ENCODE measurements at places on chromosomes 7 and 10.

DNA sequence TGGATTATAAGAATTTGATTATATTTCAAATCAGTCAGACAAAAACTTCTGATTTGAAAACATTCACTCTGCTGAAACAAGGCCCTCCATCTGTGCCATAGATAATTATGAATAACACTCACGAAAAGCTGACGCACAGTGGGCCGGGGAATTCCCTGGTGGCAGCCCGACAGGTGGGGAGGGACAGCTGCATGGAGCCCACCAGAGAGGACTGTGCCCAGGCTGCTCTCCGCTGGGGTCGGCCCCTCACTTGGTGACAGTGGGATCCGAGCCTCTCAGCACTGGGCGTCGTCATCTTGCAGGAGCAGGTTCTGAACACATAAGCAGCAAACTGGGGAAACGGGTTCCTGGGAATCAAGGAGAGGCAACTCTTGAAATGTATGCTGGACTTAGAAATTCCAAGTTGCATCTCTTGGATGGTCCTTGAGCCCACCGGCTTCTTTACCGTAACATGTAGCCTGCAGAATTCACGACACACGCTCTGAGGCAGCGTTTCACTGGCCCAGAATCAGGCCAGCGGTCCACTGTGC lies 41.4 kb downstream of the AFAP1L2 start:
- DNase-seq = no peak

GRCh38 chr10:130802301-130802700 lies 509.2 kb downstream of the TCERG1L start:
- no peak for DNase-seq

DNA sequence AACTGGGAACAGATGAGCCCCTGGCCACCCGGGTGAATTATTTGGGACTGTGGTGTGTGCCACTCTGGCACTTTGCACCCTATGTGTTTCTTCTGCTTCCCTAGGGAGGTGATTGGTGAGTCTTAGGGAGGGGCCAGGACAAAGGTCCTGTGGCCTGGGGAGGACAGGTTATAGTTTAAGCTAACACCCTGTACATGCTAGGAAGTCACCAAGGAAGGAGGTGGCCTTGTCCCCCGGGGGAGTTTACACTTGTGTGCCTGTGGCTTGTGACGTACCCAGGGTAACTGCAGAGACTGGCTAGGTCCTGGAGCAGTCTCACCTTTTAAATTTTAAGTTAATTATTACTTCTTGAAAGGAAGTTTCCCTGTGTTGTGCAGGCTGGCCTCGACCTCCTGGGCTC lies 196.2 kb downstream of the BAMBI start:
- DNase-seq = peak; percentile 47

DNA sequence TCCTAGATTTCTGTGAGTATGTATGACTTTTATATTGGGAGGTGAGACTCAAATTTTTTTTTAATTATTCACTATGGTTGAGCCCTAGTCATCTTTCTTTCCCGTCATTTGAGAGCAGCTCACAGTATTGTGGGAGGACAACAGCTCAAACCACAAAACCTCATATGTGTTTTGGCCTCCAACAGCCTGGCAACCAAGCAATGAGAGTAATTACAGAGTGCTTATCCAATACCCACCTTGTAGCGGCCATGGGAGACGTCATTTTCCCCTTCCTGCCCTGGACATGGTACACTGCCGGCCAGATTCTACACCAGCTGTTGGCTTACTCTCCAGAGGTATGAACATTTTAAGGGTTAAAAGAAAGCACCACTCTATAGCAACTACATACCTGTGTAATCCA lies 49.1 kb downstream of the DOCK4 start:
- DNase-seq = no peak

DNA sequence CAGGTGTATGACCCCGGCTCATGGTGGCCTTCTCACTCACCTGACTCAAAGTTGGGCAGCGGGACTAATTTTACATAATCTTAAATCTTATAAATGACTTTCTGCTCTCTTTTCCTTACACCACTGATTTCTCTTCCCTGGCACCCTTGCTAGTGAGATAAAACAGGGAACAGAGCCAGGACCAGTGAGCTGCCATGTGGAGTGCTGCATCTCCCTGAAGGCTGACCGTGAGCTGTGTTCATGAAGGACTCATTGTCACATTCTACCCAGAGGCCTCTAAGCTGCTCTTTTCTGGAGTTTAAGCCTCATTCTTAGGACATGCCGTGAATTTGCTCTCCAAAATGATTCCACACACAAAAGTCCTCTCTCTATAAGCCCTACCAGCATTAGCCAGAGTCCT lies 762.3 kb downstream of the AUTS2 start:
- DNase-seq = no peak

- peak; percentile 72 for DNase-seq
Measured at GRCh38 chr7:102426268-102427018, 6.9 kb upstream of the ORAI2 start.

DNA sequence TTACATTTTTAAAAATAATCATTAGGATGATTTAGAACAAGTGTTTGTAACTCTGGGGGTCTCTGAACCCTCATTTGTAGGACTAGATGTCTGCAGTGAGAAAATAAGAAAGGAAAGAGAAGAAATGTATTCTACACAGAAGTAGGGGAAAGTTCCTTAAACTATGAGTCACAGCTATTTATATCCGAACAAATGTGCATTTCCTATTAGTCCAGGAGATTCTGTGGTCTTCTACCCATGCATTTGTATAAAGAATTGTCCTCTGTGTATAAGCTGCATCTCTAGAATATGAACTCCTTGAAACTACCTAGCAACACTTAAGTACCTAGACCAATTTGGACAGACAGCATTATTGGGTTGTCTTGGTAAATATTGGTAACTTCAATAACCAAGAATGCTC lies 15.9 kb upstream of the CD36 start:
- DNase-seq = no peak

DNA sequence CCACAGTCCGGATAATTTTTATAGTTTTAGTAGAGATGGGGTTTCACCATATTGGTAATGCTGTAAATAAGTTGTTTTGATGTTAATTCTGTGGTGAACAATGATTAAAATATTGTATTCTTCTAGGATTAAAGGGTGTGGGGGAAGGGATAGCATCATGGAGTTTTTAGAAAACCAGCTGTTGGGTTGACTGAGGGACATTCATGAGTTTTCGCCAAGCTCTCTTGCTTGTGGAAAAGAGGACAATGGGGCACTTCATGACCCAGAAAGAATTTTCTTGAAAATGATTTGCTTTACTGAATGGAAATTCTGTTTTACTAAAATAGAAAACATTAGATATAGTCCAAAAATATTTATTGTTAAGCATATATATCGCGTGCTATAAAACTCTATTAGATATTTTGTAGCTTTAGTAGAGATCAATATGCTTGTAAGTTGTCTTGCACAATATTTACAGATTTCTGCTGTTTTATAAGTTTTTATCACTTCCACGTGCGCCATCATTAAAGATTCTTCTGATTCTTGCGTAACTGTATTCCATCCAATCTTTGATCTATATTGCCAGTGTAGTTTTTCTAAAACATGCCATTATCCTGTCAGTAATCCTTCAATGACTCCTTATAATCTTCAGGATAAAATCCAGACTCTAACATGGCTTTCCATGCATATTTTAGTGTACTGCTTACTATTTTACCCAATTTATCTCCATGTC lies 41.8 kb downstream of the LCOR start:
- DNase-seq = no peak

DNA sequence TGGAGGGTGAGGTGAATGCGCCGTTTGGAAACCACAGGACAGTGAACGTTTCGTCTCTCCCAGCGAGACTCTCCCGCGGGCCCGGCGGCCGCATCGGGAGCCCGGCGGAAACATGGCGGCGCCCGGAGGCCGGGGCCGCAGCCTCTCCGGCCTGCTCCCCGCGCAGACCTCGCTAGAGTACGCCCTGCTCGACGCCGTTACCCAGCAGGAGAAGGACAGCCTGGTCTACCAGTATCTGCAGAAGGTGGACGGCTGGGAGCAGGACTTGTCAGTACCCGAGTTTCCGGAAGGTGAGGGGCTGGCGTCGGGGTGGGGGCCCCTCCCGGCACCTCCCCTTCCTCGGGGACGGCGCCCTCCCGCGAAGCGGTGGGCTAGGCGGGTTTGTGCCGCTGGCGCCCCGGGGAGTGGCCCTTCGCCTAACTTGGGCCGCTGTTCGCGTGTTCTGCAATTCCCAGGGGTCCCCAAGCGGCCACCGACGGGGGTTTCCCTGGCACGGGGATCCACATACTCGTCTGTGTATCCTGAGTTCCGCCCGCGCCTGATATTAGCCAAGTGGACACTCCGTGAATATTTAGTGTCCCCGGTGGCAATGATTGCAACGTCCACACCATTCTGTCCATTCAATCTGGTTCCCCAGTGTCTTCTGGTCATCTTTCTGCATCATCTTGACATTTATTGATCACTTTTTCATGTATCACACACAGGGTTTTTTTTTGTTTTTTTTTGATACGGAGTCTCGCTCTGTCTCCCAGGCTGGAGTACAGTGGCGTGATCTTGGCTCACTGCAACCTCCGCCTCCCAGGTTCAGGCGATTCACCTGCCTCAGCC lies 514 bp downstream of the NHLRC2 start:
- DNase-seq = peak; percentile 52

GRCh38 chr10:116848944-116849247 lies 403 bp upstream of the ENO4 start:
- no peak for DNase-seq

- no peak for DNase-seq
Measured at GRCh38 chr7:31096877-31097258, 44.8 kb downstream of the ADCYAP1R1 start.

DNA sequence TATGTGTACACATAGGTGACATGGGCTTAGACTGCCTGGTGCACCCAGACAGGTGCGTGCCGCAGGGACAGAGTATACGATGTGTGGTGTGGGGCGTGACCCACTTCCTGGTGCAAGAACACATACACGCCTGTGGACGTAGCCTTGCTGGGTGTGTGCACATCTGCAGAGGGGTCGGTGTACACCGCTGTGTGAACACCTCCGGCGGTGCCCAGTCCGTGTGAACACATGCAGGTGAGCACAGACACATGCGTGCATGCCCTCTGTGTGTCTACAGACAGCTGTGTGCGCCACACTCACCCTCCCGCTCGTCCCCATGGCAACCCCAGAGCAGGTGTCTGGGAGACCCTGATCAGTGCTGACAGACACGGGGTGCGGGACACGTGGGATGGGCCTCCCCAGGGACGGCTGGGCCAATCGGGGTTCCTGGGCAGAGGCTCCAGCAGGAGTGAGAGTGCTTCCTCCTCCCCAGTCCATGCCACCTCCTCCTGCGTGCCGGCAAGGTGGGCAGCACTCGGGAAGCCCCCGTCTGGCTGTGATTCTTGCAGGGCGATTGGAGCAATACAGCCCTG lies 23.4 kb downstream of the ELFN1 start:
- no peak for DNase-seq

DNA sequence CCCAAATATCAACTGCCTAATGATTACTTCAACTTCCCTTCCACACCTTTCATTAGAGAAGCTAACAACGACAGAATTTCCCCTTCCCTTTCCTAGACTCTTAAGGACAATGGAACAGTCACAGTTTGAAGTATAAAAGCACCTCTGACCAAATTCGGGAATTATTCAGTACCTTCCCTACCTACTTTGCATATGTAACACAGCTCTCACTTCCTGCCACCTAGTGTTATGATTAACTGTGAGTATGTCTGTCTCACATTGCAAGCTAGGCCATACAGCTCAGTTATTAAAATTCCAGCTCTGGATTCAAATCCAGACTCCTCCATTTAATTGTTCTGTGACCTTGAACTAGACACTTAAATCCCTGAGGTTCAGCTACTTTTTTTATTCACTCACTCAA lies 44.8 kb upstream of the HPSE2 start:
- DNase-seq = no peak

DNA sequence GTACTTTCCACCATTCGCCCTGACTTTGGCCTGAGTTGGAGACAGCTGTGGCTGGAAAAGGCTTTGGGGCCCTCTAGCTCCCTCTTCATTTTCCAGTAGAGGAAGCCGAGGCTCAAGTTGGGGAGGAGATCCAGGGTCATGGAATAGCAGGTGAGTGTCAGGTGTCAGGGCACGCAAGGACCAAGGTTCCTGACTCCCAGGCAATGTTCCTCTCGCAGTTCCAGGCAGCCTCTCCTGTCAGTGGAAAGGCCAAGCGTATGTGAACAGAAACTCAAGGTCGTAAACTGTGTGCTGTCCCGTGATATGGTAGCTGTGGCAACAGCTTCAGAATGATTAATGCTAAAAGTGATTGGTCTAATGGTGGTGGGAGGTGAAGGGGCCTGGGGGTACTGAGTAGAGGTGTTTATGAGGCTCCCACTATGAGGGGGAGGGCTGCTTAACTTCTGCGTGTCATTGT lies 13.2 kb downstream of the ADAMTS14 start:
- DNase-seq = no peak

- no peak for DNase-seq
Measured at GRCh38 chr7:85030893-85031292, 156.0 kb downstream of the SEMA3D start.

- no peak for DNase-seq
Measured at GRCh38 chr10:110036640-110037039, 28.9 kb downstream of the ADD3 start.

GRCh38 chr7:78777829-78778228 lies 675.6 kb downstream of the MAGI2 start:
- DNase-seq = no peak

DNA sequence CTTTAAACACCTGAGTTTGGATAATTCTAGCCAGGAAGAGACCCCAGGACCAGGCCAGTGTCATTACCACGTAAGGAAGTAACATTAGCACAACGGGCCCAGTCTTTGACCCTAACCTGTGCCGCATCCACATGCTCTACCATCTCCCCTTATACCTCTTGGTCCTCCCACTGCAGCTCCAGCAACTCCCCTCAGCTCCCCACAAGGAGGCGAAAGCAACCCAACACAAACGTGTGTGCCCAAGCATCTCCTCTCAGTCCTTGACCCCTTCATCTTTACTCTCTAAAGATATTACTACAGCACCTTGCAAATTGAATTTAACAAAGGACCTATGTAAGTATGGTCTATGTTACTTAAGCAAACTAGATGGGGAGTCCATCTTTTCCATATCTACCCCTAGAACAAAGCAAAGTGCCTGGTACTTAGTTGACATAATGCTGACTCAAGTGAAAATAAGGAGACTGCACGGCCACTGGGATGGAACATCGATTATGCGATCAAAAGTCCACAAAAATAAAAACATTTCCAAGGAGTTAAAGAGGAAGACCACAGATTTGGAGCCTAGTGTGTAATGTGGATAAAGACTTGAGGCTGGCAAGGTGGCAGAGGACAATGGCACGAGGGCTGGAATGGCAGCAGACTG lies 147.7 kb downstream of the JAZF1 start:
- no peak for DNase-seq

GRCh38 chr7:122887198-122887597 lies 938 bp upstream of the CADPS2 start:
- peak; percentile 62 for DNase-seq

GRCh38 chr10:62554632-62555199 lies 180.5 kb downstream of the ZNF365 start:
- DNase-seq = no peak
